ENCODE measurements at places on chromosomes 5 and 9. TPM values are rescaled to one million over a fixed set of nuclear protein-coding genes. Genes with fewer than 3 reads are reported as not detected.

DNA sequence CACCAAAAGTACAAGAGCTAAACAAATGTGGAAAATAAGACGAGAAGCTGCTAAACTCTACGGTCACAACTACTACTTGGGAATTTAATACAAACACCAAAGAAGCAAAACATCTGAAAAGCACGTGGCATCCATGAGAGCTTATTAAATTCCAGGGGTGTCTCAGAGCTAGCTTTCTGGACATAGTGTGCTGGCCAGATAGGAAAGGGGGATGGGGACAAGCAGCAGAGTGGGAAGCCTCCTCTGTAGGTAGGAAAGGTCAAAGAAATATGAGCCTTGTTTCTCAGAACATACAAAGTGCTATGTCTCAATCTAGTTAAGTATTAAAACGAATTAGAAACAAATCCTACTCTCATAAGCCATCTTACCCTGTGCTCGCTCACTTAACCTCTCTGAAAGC, 51.3 kb upstream of the GOLPH3 start:
- H3K27me3 ChIP-seq, result no peaks in the 10 kb centered on the region
- peaks cover 8% of the 10 kb centered on the region for H3K4me1 ChIP-seq
- DNase-seq, result no peak
- H3K27ac ChIP-seq, result no peak overlapping the region
- no peak overlapping the region for H3K4me3 ChIP-seq

- DNase-seq, result no peak
- H3K36me3 ChIP-seq, result no peaks in the 10 kb centered on the region
- no peaks in the 10 kb centered on the region for H3K4me1 ChIP-seq
These were observed 117.7 kb downstream of the TARS1 start for GRCh38 chr5:33558489-33558888.

DNA sequence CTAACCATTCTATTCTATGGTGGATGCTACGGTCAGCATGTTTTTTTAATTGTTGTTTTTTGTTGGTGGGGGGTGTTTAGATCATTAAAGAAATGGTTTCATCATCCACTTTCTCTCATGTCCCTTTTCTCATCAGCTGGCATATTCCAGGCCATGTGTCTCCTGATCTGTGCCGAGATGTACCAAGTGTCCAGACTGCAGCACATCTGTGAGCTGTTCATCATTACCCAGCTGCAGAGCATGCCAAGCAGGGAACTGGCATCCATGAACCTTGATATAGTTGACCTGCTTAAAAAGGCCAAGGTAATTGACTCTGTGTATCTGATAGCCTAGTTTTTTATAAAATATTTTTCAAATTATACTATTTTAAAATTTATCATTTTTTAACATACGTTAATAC, 38.9 kb downstream of the GLRX start:
- no peak overlapping the region for H3K4me3 ChIP-seq
- no peak for DNase-seq
- no peaks in the 10 kb centered on the region for H3K36me3 ChIP-seq
- H3K27ac ChIP-seq, result no peak overlapping the region
- peaks cover 12% of the 10 kb centered on the region for H3K27me3 ChIP-seq
- H3K4me1 ChIP-seq, result peaks cover 16% of the 10 kb centered on the region

- H3K4me3 ChIP-seq, result no peak overlapping the region
- peaks cover 9% of the 10 kb centered on the region for H3K4me1 ChIP-seq
- DNase-seq, result peak; percentile 89
These were observed 146.8 kb upstream of the IQGAP2 start for GRCh38 chr5:76256116-76256889.

- H3K4me1 ChIP-seq, result no peaks in the 10 kb centered on the region
- H3K4me3 ChIP-seq, result no peak overlapping the region
- H3K27ac ChIP-seq, result no peak overlapping the region
- DNase-seq, result no peak
These were observed 717.8 kb downstream of the DTWD2 start for GRCh38 chr5:118270526-118270925.

GRCh38 chr9:9920425-9921060, 692.3 kb downstream of the PTPRD start:
- H3K4me3 ChIP-seq, result no peak overlapping the region
- no peaks in the 10 kb centered on the region for H3K27me3 ChIP-seq
- no peaks in the 10 kb centered on the region for H3K36me3 ChIP-seq

GRCh38 chr9:16459421-16460148, 410.9 kb downstream of the BNC2 start:
- no peak overlapping the region for H3K27ac ChIP-seq
- no peak for DNase-seq
- no peak overlapping the region for H3K4me3 ChIP-seq
- no peaks in the 10 kb centered on the region for H3K4me1 ChIP-seq
- H3K36me3 ChIP-seq, result no peaks in the 10 kb centered on the region

- peaks cover 5% of the 10 kb centered on the region for H3K4me1 ChIP-seq
- no peak overlapping the region for H3K4me3 ChIP-seq
- H3K27me3 ChIP-seq, result no peaks in the 10 kb centered on the region
- H3K27ac ChIP-seq, result no peak overlapping the region
- no peak for DNase-seq
These were observed 42.4 kb upstream of the PHYKPL start for GRCh38 chr5:178274781-178275537.

DNA sequence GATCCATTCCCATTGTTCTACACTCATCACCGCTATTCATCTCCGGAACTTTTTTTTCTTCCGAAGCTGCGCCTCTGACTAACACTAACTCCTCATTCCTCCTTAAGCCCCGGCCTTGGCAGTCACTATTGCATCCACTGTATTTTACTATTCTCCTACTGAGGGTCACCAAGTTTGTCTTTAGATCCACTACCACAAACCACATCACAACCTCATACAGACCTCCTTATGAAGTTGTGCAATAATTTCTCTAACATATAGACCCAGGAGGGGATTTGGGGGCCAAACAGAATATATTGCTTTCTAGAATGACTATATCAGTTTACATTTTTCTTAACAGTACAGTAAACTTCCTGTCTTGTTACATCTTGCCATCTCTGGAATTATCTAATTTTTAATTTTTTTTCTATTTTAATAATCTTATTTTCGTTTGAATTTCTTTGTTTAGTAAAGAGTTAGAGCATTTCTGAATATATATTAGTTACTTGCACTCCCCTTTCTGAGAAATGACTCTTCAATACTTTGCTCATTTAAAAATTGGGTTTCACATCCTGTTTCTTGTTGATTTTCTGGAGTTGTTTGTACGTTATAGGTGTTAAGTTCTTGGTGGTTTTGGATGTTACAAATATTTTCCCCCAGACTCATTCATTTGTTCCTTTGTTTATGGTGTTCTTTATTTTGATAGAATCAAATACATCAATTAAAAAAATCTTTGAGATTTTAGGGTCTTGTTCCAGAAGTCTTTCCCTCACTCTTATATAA, 37.1 kb downstream of the DMRT2 start:
- H3K4me1 ChIP-seq, result no peaks in the 10 kb centered on the region
- no peak overlapping the region for H3K27ac ChIP-seq
- H3K4me3 ChIP-seq, result no peak overlapping the region
- no peaks in the 10 kb centered on the region for H3K36me3 ChIP-seq

GRCh38 chr9:120935383-120935857, 8.8 kb upstream of the TRAF1 start:
- DNase-seq, result no peak
- H3K4me1 ChIP-seq, result peaks cover 60% of the 10 kb centered on the region
- H3K4me3 ChIP-seq, result peak overlapping the region; percentile 68
- H3K36me3 ChIP-seq, result peaks cover 1% of the 10 kb centered on the region
- H3K27ac ChIP-seq, result peak overlapping the region; percentile 89
- H3K27me3 ChIP-seq, result no peaks in the 10 kb centered on the region

GRCh38 chr5:172114875-172115422, 73.1 kb downstream of the STK10 start:
- peak overlapping the region; percentile 97 for H3K27ac ChIP-seq
- no peaks in the 10 kb centered on the region for H3K27me3 ChIP-seq
- H3K4me1 ChIP-seq, result peaks cover 61% of the 10 kb centered on the region
- H3K36me3 ChIP-seq, result peaks cover 49% of the 10 kb centered on the region

DNA sequence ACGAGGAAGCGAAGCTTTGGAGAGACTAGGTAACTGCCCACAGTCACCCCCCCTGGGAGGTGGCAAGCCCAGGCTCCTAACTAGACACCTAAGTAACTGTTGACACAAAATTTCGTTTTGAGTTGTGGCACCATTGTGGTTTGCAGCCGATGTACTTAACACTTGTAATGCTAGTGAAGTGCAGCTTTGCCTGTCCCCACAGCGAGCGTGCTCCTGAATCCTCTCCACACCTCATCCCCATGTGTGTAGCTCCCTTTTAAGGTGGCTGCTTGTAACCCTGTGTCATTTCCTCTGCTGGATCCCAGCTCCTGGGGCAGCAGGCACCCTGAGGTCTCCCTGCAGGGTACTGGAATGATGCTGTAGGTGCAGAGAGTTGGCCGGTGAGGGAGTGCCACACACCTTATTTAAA, 114.9 kb downstream of the TRIO start:
- H3K27me3 ChIP-seq, result peaks cover 6% of the 10 kb centered on the region
- peaks cover 2% of the 10 kb centered on the region for H3K4me1 ChIP-seq
- no peaks in the 10 kb centered on the region for H3K36me3 ChIP-seq
- no peak overlapping the region for H3K27ac ChIP-seq
- DNase-seq, result no peak

GRCh38 chr5:91229031-91229727, 153.9 kb downstream of the ARRDC3 start:
- H3K27ac ChIP-seq, result no peak overlapping the region
- DNase-seq, result no peak
- H3K36me3 ChIP-seq, result peaks cover 10% of the 10 kb centered on the region
- peaks cover 3% of the 10 kb centered on the region for H3K4me1 ChIP-seq
- peaks cover 19% of the 10 kb centered on the region for H3K27me3 ChIP-seq

GRCh38 chr5:180689775-180690174, 40.4 kb upstream of the FLT4 start:
- DNase-seq, result no peak
- H3K27ac ChIP-seq, result no peak overlapping the region
- no peaks in the 10 kb centered on the region for H3K36me3 ChIP-seq
- H3K27me3 ChIP-seq, result peaks cover 11% of the 10 kb centered on the region

DNA sequence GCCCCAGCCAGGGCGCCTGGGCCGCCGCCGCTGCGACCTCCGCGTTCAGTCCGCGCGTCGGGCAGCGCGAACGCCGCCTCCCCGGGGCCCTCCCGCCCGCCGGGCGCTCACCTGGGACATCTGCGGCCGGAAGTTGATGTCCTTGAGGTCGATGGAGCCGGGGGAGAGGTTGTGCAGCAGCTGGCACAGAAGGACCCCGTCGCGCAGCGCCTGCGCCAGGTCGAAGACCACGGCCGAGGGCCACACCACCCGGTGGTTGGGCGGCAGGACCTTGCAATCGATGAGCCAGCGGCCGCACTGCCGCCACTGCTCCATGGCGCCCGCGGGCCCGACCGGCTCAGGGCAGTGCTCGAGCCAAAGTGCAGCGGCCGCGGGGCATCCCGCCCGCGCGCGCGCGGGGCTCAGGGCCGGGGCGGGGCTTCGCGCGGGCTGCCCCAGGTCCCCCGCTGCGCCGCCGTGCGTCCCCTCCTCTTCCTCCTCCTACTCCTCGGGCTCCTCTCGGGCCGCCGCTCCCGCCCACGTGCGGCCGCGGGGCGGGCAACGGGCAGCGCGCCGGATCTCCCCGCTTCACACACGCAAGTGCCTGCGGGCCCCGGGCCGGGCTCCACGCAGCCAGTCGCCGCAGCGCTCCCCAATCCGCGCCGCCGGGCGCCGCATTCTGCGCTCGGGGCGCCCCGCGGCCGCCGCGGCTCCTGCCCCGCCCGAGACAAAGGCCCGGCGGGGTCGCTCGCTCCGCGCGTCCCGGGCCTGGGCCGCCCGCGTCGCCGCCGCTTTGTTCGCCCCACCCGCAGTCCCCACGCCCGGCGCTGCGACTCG, at the start of gene VAV2:
TSS of gene VAV2 (minus strand) at position 361 of the 816 bp plus-strand sequence. CDS start at position 315, 46 bp downstream.
- no peak within 1 kb of the TSS for H3K27ac ChIP-seq
- DNase-seq, result peak; percentile 86
- H3K4me3 ChIP-seq, result peak within 1 kb of the TSS; percentile 70
- no peaks in the 10 kb centered on the region for H3K36me3 ChIP-seq

DNA sequence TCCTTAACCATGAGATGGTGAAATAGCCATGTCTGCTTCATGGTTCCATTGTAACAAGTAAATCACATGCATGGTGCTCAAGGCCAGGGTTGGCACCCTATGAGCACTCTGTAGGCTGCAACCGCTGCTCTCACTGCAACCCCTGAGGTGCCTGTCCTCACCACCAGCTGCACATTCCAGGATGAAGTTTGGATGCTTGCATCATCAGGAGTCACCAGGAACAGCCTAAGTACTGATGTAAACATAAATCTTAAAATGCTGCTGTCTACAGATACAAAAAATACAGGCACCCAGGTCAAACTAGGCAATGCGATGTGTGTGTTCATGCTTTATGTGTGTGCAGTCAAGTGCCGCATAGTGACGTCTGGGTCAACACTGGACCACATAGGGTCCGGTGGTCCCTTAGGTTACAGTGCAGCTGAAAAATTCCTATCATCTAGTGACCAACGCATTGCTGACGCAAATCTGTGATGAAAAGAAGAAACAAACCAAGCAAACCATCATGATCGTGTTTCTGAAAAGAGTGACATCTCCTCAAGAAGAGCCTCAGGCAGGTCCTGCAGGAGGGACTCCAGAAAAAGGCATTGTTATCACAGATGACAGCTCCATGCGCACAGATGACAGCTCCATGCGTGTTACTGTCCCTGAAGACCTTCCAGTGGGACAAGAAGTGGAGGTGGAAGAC, 234.8 kb downstream of the AUH start:
- peaks cover 61% of the 10 kb centered on the region for H3K36me3 ChIP-seq
- no peak overlapping the region for H3K27ac ChIP-seq
- H3K4me1 ChIP-seq, result peaks cover 35% of the 10 kb centered on the region
- no peak for DNase-seq

The KCNIP1 gene
- total RNA-seq, result not detected

The ANKRD55 gene
- 1.0 TPM for total RNA-seq

The CDC25C gene
- total RNA-seq, result 7.9 TPM

The ACSL6 gene
- total RNA-seq, result 36.9 TPM

The ST8SIA4 gene
- total RNA-seq, result 61.3 TPM

The SLC35A4 gene
- 105 TPM for total RNA-seq

The MCIDAS gene
- not detected for total RNA-seq

The PRR16 gene
- total RNA-seq, result not detected

The F12 gene
- 2.7 TPM for total RNA-seq

The SLC46A2 gene
- not detected for total RNA-seq

The GMCL2 gene
- 0.07 TPM for total RNA-seq

The KCNV2 gene
- not detected for total RNA-seq

Data from activated CD4-positive, alpha-beta T cell treated with anti-CD3 and anti-CD28 coated beads, Interleukin-2, amount 10 ng/mL, durations not matched to agents 24 days and 14 days (primary cell).